ENCODE measurements at places on chromosomes 7 and 10.

DNA sequence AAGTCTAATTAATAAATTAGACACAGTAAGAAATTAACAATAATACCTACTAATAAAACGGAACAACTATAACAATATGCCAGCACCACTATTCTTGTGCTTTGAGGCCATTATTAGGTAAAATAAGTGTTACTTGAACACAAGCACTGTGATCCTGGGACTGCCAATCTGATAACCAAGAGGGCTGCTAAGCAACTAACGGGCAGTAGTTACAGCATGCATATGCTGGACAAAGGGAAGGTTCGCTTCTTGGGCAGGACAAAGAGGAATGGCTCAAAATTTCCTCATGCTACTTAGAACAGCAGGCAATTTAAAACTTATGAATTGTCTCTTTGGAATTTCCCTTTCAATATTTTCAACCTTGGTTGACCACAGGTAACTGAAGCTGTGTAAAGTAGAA, 718.6 kb downstream of the SORCS3 start:
- DNase-seq = no peak

GRCh38 chr7:106817098-106817497, 48.0 kb upstream of the PIK3CG start:
- DNase-seq = no peak

DNA sequence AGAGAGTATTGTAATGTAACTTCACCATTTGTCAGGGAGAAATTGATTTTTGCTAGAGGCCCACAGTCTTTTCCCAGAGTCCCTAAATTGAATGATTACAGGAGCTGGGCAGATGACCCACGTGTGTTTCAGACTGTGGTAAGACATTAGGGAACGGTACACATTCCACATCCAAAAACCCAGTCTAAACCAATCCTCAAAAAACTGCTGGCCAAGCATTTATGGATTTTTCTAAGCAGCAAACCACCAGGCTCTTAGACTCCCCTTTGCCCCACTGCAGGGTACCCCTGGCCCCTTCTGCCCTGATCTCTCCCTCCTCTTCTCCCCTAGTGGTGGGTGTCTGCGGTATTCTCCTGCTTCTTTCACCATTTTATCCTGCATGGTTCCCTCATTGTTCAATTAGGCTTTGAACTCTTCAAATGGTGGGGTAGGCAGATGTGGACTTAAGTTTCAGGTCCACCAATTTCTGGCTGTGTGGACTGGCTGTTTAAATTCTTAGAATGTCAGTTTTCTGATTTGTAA, 135.5 kb upstream of the SORCS3 start:
- DNase-seq = no peak

DNA sequence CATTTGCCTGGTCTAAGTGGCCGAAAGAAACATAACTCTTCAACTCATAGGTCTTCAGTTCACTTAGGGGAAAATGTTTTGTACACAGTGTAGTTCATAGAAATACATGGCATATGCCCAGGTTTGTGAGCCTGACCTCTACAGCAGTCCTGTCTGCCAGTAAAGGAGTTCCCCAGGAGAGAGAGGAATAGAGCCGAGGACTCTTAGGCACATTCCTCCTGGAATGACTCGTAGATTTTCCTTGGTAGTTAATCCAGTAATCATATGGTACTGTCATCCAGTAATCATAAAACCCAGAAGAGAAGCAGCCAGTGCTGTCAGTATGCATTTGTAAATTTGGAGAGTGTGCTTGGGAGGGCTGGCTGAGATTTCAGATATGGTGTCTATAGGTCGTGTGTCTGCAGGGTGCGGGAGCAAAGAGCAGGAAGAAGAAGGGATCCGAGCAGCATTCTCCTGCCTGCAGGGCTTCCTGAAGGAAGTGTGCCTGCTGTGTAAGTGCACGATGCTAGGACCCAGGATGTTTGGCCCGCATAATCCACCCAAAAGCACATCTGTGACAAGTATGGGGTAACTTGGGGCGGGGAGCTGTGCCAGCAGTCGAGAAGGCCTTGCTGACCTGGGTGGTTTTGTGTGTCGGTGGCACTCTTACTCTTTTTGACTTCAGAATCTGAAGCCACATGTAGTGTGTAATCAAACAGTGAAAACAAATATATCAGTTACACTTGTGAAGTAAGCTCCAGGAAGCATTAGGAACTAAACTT, 13.9 kb downstream of the EIF4H start:
- DNase-seq = no peak

DNA sequence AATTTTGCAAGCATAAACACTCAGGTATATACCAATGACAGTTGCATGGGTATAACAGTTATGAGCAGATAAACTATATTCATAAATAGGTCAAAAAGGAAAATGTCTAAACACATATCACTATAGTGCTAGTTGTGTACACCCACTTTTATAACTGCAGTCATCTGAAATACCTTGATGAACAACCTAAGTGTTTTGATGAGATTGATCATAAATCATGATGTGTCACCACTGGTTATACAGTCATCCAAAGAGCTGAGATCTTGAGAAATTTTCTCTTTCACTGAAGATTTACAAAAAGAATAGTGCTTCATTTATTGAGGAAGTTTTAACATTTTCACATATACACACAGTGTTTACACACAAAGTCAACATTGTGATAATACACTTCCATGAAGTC, 78.6 kb upstream of the SLC25A13 start:
- DNase-seq = no peak

DNA sequence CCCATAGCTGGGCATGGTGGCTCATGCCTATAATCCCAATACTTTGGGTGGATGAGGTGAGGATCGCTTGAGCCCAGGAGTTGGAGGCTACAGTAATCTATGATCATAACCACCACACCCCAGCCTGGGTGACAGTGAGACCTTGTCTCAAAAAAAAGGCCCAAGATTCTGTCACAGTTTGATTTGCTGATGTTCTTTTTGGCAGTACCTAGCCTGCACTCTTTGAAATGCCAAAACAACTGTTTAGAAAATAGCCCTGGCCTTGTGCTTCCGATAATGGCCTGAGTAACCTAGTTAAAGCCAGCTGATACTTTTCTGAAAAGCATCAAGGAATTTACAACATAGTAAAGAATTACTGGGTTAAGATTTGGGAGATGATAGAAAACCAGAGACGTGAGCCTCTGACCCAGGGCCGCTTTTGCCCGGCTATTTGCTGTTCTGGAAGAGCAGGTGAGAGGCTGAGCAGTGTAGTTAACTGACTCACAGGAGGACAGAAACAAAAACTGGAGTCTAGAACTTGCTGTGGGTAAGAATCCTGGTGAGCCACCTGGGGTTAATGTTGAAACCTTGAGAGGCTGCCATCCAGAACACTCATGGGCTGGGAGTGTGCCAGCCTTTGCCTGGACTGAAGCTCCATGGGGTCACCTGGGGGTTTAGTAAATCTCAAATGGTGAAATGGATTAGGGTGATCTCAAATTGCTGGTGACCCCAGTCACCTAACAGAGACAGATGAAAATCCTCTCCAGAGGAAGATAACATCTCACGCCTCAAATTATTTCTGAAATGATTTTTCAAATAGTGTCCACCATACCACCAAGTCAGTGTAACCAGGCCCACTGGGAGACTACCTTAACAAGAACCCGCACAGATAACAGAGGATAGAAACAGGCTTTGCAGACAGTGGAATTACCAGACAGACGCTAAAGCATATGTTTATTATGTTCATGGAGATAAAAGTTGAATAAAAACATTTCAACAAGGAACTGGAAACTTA, 51.8 kb downstream of the GALNT11 start:
- DNase-seq = no peak

DNA sequence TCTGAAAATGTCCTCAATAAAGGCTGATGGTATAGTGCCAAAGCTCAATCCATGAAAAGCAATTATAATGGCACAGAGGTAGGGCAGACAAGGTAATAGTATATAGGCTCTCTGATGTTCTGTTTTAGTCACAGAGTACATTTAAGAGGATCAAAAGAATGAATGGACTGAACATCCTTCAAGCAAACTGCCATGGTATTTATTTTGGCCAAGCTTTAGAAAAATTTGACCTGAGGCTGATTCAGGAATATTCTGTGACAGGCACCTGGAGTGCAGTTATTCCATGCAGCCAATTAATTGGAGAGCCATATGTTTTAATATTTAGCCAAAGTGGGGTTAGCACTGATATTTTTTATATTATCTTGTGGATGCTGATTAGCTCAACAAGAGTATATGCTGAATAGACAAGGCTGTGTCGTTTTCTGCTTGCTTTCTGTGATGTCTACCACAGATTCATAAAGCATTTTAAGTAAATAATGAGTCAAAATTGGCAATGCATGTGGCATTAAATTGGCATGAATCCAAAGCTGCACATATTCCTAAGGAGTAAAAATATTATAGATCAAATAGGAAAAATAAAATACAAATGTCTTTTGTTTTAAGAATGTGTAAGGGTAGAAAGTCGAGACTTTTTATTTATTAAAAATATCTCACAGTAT, 177.4 kb downstream of the PCLO start:
- no peak for DNase-seq

GRCh38 chr10:78336402-78336791, 302.7 kb downstream of the RPS24 start:
- DNase-seq = no peak

DNA sequence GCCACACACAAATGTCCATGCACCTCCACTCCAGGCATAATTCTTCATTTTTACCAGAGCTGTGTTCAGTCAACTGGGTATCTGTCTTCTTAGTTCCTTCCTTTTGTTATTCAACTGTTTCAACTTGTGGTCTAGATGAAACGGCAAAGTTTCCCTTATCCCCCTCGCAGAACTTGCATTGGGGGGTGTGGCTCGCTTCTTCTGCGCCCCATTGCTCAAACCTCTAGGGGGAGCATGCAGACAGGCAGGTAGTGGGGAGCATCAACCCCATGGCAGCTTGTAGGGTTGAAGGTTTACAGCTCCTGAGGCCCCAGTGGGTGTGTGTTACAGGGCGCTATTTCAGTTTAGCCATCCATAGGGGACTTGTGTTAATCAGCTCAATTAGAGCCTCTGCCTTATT, 38.3 kb upstream of the COBL start:
- peak; percentile 14 for DNase-seq

GRCh38 chr10:47297866-47298540, 2.0 kb upstream of the GDF10 start:
- no peak for DNase-seq

GRCh38 chr7:76283254-76284159, 19.0 kb upstream of the HSPB1 start:
- DNase-seq = no peak

GRCh38 chr10:22557321-22557720, 157.1 kb downstream of the PIP4K2A start:
- no peak for DNase-seq

GRCh38 chr10:22690158-22690557, 24.2 kb downstream of the PIP4K2A start:
- DNase-seq = no peak

- no peak for DNase-seq
These were observed 255.1 kb upstream of the PPP2R2D start for GRCh38 chr10:131645756-131646155.

DNA sequence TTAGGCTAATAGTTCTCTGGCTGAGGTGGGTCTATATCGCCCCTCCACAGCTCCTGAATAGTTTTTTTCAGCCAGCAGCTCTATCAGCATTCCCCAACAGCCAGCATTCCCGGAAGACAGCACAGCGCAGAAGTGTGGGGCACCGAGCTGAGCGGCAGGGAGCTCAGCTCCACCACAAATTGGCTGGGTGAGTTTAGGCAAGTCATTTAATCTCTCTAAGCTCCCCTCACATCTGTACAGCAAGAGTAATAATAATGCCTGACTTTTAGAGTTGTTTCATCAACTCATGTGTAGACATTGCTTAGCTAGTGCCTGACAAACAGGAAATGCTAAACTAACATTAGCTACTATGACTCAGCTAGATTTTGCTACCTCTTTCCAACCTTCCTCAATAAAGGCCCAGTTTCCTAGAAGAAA, 247.9 kb upstream of the PTN start:
- DNase-seq = no peak

DNA sequence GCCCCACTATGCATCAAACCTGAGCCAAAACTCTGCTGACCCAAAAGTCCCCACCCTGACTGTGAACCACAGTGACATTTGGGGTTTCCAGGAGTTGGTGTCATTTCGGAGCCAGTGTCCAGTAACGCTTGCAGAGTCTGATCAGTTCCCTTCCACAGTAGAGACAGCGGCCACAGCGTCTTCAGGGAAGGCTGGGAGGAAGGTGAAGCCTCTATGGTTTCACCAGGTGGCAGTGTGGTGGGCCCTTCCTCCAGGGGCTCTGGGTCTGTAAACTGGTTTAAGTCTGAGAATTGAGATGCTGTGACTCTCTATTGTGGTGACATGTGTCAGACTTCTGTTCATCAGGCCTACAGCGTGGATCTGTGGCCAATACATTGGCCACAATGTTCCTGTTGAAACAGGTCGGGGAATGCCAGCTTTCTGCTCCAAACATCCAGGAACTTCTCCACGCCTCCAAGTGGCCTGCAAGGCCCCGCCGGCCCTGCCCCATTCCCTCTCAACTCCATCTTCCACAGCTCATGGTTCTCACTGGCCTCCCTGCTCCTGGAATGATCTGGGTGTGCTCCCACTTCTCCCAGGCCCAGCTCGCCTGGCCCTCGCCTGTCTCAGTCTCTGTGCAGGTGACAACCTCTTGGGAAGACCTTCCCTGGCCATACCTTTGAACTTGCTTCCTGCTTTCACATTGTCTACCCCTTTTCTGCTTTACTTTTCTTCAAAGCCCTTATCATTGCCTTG, 124.5 kb upstream of the FAM20C start:
- no peak for DNase-seq

DNA sequence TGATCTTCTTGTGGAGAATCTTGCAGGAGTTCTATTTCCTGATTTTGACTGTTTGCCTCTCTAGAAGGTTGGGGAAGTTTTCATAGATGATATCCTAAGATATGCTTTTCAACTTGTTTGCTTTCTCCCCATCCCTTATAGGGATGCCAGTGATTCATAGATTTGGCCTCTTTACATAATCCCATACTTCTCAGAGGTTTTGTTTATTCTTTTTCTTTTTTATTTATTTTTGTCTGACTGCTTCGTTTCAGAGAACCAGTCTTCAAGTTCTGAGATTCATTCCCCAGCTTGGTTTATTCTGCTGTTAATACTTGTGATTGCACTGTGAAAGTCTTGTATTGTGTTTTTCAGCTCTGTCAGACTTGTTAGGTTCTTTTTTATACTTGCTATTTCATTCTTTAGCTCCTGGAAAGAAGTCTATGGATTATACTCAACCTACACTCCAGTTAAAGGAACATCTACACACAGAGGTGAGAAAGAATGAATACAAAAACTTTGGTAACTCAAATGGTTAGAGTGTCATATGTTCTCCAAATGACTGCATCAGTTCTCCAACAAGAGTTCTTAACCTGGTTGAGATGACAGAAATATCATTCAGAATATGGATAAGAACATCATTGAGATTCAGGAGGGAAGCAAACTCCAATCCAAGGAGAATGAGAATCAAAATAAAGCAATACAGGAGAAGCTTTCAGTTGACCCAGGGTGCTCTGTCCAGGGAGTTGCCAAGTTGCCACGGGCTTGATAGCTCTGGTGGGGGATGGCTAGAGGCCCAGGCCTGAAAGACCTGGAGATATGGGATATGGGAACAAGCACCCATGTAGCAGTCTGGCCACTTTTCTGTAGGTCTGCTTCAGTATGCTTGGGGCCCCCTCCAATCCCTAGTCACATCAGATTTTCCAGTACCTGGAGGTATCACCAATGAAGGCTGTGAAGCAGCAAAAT, 150.3 kb downstream of the AHR start:
- no peak for DNase-seq

GRCh38 chr7:80445351-80445750, 66.5 kb downstream of the GNAT3 start:
- no peak for DNase-seq

Data from GM12891 (cell line).